CD4-positive, alpha-beta T cell (primary cell): ENCODE measurements at places on chromosomes 6 and 20.

DNA sequence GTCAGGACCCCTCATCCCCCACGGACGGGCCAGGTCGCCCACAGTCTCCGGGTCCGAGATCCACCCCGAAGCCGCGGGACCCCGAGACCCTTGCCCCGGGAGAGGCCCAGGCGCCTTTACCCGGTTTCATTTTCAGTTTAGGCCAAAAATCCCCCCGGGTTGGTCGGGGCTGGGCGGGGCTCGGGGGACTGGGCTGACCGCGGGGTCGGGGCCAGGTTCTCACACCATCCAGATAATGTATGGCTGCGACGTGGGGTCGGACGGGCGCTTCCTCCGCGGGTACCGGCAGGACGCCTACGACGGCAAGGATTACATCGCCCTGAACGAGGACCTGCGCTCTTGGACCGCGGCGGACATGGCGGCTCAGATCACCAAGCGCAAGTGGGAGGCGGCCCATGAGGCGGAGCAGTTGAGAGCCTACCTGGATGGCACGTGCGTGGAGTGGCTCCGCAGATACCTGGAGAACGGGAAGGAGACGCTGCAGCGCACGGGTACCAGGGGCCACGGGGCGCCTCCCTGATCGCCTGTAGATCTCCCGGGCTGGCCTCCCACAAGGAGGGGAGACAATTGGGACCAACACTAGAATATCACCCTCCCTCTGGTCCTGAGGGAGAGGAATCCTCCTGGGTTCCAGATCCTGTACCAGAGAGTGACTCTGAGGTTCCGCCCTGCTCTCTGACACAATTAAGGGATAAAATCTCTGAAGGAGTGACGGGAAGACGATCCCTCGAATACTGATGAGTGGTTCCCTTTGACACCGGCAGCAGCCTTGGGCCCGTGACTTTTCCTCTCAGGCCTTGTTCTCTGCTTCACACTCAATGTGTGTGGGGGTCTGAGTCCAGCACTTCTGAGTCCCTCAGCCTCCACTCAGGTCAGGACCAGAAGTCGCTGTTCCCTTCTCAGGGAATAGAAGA is 978 bp downstream of the HLA-A start:
- peak; percentile 29 for DNase-seq

DNA sequence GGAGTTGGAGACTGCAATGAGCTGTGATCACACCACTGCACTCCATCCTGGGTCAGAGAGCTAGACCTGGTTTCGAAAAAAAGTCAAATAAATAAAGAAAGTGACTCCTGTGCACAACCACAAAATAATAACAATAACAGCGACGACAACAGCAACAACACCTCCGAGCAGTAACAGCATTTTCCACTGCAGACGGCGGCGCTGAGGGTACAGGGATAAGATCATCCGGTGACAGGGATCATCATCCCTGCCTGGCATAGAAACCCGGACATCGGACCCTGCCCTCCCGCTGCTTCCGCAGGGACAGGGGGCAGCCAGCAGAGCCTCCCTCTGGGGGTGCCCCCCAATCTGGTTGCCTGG is 11.5 kb downstream of the SRXN1 start:
- DNase-seq: no peak

DNA sequence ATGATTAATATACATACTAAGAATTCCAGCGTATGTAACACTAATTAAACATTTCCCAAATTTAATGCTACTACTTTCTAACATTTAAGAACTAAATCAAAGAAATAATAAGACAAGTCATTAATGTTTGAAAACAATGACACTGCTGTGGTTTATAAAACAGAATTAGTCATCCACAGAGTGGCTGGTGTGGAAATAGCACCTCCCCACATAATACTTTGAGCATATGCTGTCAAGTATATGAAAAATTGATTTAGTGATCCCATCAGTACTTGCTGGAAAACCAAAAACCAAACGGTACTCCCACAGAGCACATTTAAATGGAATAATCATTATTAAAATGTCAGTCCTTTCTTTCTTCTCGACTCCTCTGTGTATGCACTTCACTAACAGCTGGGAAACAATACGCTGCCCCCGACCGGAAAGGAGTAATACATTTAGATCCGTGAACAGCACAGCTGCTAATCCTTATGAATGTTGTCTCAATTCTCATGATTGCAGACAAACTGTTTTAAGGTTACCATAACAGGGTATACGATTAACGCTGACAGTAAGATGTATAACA is 78.4 kb downstream of the PREP start:
- DNase-seq: no peak

DNA sequence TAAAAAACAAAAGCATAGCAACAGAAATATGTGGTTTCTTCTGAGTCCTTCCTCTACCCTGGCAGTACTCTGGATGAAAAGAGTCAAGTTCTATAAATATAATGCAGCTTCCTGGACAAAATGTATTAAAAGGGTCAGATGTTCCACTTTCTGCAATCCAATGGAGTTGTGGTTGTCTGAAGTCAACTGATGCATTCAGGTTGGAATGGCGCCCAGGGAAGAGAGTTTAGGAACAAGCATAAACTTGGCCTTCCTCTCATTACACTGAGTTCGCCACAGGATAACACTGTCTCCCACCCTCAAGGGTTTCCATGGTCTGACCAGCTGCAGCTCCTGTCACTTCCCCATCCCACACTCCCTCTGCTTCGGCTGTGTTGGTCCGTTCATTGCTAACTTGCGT is 66.4 kb downstream of the PLEKHG1 start:
- DNase-seq: no peak

- no peak for DNase-seq
Measured at GRCh38 chr6:45591306-45591705, 213.6 kb upstream of the SUPT3H start.

DNA sequence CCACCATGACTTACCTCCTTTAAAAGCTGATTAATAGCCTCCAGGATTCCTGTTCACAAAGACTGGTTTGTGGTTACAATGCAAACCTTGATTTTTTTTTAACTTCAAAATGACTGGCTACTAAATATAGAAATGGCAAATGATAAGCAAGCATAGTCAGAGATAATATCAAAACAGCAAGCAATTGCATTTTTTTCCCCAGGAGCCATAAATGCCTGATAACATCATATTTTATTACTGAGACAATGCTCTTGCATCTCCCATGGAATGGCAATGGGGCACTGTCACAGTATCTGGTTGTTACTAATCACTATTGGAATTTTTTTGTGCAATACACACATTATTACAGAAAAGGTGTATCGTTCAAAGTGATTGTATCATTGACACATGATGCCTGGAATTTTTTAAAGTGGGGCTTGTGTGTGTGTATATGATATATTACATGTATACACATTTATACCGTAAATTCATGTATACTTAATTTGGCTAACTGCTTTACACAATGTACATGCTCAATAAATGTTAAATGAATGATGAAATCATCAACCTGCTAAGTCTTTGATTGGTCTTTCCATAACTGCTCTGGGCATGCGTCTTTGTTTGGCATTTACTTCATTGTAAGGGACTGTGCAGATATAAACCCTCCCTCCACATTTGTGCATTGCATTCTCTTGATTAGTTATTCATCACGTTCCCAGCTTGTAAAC is 980 bp upstream of the SALL4 start:
- no peak for DNase-seq
